MV-4-11 (cell line): ENCODE measurements at places on chromosomes 7 and 10.

- DNase-seq, result no peak
Observed at GRCh38 chr7:1769286-1770200, 99.5 kb downstream of the ELFN1 start.

DNA sequence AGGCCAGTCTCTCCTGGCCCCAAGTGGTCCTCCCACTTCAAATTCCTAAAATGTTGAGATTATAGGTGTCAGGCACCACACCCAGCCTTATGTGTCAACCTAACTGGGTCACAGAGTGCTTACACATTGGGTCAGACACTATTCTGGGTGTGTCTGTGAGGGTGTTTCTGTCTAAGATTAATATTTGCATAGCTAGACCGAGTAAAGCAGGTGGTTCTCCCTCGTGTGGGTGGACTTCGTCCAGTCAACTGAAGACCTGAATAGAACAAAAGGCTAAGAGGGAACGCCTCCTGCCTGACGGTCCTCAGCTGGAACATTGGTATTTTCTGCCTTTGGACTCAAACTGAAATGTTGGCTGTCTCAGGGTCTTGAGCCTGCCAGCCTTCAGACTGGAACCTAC is 11.5 kb downstream of the PPIF start:
- no peak for DNase-seq

DNA sequence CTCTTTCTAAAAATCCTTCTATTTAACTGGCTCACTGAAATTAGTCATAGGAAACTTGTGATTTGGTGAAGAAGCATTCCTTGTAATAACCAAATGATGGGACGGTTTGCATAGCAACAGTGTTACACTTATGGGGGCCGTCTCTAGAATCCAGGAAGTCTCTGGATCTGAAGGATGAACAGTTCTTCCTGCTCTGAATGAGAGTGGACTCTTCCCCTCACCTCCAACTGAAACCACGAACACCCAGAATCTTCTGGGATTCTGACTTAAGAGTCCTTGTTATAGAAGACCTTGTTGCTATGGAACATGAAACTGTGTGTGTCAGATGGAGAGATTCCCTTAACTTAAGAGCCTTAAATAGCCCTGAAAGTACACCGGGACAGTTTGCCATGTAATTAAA is 23.2 kb downstream of the NOLC1 start:
- DNase-seq, result no peak

GRCh38 chr7:112266595-112267270 is 60.2 kb downstream of the ZNF277 start:
- DNase-seq, result peak; percentile 50

GRCh38 chr10:113491967-113492565 is 60.8 kb upstream of the HABP2 start:
- no peak for DNase-seq

- no peak for DNase-seq
Observed at GRCh38 chr10:102121739-102122372, 1.7 kb upstream of the LDB1 start.

DNA sequence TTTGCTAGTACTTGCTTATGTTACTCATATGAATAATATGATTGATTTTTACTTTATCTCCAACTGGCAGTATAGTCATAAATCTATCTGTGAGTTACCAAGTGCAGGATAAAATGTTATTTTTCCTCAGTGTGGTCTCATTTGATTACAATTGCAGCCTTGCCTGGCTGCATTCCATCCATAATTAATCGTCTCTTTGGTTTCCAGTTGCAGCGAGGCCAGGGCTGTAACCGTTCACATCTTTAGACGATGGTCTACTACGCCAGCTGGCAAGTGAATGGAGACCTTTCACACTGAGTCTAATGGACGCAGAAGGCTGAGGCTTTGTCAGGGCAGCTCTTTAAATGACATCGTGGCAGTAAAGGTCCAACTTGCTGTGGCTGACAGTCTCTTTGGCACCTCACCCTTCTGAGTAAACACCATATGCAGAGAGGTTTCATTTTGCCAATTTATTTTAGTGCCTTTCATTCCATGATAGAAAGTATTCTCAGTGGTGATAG is 84.0 kb downstream of the ARL4A start:
- no peak for DNase-seq

DNA sequence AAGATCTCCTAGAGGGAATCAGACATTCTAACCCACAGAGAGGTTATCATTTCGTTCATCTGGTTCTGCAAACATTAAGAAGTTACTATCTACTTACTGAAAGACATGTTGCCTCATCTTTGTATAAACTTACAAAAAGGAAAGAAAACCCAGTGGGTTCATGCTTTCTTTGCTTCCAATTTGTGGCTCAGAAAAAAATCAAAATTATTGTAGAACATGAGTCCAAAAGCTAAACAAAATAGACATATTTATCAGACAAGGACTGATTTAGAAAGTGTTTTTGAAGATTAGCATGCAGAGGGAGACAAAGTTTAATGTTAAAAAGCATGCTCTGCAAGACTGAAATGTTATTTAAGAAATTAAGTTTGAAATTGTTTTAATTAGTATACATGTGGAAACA is 123.1 kb downstream of the MBL2 start:
- DNase-seq, result no peak

- DNase-seq, result peak; percentile 57
Observed at GRCh38 chr10:114100848-114101741, 57.4 kb downstream of the ADRB1 start.

- DNase-seq, result no peak
Observed at GRCh38 chr10:7789390-7789789, 1.4 kb downstream of the ATP5F1C start.
